RWPE1 (cell line): ENCODE measurements at places on chromosomes 5 and 9.
A peak's percentile ranks its signal among the peaks of the same experiment; 100 is the strongest.

DNA sequence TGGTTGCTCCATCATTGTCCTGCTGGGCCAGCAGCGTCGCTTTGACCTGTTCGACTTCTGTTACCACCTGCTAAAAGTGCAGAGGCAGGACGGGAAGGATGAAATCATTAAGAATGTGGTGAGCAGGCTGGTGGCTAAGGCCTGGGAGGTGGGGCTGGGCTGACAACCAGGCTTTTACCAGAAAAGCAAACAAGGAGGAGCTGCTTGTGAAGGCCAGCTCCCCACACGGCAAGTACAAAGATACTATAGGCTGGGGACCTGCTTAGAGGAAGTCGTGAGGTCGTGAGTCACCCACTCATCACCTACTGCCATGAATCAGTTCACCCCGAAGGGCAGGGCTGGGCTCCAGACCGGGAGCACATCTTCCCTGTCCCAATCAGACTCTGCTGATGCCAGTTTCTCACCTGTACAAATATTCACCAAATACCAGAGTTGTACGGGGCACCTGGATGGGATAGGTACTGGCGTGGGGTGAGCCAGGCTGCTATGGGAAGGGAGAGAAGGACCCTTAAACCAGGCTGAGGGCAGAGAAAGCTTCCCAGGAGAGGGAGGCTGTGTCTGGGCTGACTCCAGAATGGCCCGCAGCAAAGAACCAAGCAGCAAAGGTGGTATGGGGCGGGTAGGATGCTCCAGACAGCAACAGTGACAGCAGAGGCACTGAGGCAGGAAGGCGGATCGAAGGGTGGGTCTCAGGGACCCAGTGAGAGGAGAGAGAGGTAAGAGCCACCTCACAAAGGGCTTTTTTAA lies 69.3 kb upstream of the NIPAL4 start:
- DNase-seq: peak; percentile 98

DNA sequence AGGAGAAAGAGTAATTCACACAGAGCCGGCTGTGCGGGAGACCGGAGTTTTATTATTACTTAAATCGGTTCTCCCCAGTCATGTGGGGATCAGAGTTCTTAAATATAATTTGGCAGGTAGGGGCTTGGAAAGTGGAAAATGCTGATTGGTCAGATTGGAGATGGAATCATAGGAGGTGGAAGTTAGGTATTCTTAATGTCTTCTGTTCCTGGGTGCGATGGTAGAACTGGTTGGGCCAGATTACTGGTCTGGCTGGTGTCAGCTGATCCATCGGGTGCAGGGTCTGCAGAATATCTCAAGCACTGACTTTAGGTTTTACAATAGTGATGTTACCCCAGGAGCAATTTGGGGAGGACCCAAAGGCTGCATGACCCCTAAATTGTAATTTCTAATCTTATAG lies 4.6 kb upstream of the CERCAM start:
- no peak for DNase-seq

GRCh38 chr5:16733331-16734006 lies 116.7 kb upstream of the RETREG1 start:
- no peak for DNase-seq

DNA sequence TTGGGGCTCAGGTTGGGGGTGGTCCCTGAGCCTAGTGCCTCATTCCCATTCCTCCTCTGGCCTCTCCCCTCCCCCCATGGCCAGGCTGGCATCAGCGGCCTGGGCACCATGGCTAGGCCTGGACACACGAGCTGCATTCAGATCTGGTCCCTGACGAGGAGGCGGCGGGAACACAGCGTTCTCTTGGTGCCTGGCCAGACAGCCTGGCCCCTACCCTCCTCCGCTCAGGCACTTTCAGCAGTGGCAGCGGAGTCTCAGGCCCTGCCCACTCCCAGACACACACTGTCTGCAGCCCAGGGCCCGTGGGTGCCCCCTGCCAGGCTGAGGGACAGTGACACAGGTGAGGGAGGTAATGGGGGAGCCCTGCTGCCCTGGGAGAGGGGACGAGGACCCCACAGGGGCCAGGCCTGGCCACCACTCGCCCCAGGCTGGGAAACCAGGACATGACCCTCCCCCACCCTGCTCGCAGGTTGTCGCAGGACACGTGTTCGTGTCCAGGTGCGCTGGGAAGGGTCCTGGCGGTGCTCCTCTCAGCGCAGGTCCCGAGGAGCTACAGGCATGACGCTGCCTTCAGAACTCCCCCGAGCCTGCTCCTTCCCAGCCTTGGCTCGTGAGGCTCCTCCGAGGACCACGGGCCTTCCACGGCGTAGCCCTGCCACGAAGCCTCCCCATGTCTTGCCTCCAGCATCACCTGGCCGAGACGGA lies 19.9 kb upstream of the UBAC1 start:
- DNase-seq: no peak

DNA sequence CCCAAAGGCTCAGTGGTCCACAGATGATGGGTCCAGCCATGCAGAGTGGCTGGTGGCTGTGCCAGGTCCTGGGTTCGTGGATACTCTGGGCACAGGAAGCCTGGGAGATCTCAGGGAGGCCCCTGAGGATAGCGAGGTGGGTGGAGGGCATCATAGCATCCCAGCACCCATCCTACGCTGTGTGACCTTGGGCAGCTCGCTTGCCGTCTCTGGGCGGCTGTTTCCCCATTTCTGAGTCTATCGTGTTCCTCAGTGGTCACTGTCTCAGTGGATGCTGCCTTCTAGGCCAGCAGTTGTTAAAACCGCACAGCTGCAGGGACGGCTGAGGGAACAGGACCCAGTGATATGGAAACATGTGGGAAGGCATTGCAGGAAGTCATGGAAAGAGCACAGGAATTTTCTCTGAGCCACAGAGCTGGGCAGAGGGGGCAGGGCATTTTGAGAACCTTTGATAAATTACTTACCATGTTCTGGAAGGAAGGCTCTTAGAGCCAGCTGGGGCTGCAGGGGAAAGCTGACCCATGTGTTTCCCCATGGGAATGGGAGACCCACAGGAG lies 86.4 kb upstream of the COL5A1 start:
- no peak for DNase-seq

DNA sequence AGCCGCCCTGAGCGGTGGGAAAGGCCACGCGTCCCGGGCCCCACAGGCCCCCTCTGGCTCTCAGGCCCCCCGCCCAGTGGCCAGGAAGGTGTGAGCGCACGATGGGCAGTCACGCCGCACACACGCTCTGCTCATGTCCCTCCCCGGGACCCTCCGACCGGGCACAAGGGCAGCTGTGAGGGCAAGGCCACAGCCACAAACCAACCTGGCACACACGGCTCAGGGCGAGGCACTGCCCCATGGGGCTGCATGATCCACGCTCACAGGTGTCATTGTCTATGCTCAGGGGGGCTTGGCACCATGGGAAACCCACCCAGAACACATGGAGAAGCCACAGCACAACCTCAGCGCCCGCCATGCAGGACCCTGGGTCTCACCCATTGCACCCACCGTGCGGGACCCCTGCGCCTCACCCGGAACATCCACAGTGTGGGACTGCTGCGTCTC lies 51.3 kb downstream of the SLC12A7 start:
- no peak for DNase-seq

GRCh38 chr5:140216478-140217074 lies 41.6 kb downstream of the CYSTM1 start:
- DNase-seq: no peak

DNA sequence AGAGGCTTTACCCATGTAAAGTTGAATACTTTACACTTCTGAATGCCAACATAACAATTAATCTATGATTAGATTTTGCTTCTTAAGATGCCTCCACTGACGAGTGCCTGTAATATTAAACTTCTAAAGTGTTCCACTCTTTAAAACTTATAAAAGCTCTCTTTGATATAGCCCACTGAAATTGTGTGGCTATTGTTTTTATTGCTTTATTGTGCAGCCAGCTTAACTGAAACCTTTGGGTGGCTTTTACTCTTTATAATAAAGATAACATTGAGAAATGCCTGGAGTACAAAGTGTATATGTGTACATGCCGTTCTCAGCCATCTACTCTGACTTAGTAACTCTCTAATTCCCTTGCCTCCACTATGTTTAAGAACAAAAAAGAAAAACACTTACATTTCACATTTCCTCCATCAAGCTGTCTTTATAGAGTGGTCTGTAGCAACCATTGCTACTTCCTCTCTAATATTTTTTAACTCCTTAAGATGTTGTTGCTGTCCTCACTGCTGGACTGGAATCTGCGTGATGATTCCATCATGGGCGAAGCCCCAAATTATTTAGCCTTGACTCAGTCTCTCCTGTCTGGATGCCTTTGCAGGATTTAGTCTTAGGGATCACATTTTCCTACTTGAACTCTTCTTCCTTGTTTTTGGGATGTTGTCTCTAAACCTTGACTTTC lies 9.1 kb downstream of the PIK3R1 start:
- peak; percentile 24 for DNase-seq

DNA sequence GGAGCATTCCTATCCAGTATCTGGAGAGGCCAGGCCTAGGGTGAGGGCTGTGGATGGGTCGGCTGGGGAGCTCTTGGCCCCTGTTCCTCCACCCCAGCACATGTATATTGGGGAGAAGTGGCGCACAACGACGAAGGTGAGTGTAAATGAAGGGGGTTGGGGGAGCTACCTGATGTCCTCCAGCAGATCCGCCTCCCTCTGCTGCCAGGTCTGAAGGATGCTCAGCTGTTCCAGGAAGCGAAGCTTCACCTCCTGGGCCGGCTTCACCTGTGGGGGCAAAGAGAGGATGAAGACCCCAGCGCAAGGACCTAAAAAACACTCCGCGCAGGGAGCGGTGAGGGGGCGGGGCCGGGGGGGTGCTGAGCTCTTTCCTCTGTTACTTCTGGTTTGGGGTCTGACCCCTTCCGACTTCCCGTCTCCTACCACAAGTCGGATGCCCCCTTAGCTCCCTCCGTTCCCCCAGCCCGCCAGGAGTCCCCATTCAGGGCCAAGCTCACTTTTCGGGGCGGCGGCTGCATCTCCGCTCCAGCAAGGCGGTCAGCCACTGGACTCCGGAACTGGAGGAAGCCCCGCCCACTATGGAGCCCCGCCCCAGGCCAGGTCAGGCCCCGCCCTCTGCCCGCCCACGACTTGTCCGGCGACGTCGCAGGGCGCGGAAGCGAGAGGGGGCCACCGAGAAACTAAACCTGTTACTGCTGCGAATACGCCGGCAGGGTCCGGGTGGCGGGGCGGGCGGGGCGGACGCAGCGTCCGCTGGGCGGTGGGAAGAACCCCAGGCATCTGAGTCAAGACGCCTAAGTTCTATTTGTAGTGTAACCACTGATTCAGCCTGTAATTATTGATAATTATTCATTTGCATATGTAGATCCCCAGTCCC lies at the start of gene FCHSD1:
FCHSD1 (minus strand) TSS at position 568 of the 877 bp plus-strand sequence; CDS start at position 518, 50 bp downstream.
- DNase-seq: peak; percentile 97

DNA sequence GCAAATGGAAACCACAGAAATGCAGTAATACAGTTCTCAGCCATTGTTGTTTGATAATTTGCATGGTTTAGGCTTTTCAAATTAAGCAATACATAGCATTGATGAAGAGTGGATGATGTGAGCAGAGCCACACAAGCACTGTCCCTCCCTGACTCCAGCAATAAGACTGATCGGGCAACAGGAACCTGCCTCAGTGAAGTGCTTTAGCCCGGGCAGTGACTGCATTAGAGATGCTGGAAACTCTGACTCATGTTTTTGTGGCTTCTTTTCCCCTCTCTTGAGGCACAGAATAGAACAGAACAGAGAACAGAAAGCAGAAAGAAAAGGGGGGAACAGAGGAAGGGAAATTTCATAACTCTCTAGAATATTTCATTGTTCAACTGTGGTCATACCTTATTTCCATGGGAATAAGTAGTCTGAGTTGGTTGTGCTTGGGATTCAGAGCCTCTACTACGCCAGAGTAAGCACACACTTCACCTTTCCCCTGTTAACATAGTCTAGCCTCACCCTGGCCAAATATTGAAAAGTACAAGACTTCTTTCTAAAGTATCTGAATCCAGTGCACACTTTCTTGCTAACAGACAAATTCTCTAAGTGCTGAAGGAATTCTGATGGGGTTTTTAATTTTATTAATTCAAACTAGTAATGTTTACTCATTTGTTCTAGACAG lies 164.8 kb upstream of the VCAN start:
- peak; percentile 18 for DNase-seq

GRCh38 chr9:13971415-13971814 lies 342.5 kb downstream of the NFIB start:
- DNase-seq: no peak

GRCh38 chr5:139196296-139196956 lies 1.7 kb downstream of the SIL1 start:
- DNase-seq: no peak

GRCh38 chr9:116377179-116377798 lies 223.7 kb downstream of the PAPPA start:
- peak; percentile 72 for DNase-seq

DNA sequence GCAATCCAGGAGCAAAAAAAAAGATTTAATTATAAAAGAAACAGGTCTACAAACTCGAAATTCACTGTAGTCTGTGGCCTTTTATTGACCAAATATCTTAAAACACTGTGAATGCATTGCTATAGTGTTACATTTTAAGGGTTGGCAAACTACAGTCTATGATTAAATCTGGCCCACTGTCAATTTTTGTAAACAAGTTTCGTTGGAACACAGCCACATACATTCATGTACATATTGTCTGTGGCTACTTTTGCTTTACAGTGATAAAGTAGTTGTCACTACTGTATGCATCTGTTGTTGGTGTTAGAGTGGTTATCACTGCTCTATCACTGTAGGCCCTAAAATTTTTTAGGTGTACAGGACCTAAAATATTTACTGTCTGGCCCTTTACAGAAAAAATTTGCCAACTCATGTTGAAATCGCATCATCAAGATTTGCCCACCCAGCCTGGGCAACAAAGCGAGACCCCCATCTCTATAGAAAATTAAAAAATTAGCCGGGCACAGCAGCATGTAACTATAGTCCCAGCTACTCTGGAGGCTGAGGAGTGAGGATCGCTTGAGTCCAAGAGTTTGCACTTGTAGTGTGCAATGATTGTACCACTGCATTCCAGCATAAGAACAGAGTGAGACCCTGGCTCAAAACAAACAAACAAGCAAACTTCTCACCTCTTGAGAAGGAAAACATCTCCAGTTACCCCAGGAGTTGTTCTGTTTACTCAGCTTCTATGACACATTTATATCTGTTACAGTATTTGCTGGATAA lies 89.0 kb downstream of the ERBIN start:
- DNase-seq: no peak

GRCh38 chr9:32385152-32385884 lies 875 bp downstream of the ACO1 start:
- no peak for DNase-seq

GRCh38 chr9:116658265-116658664 lies 28.8 kb upstream of the TRIM32 start:
- no peak for DNase-seq

GRCh38 chr9:124295159-124295794 lies 37.5 kb downstream of the NEK6 start:
- DNase-seq: no peak

DNA sequence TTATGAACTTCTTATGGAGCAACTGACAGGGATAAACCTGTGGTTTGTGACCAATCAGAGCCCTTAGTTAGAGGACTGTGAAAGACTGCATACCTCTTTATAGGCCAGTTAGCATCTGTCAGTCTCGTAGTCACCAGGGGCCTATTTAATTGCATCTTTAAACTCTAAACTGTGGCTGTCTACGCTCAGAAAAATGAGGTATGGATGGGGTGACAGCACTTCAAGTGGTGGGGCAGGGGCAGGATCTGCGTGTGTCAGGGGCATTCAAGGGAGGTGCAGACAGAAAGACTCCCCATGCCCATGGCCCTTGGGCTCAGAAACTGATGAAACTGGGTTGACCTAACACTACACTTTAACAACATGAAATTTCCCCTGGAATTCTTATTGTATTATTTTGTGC lies 132.6 kb upstream of the TBCA start:
- no peak for DNase-seq
